ENCODE measurements at places on chromosomes 3 and 15.

- DNase-seq = peak; percentile 96
Observed at GRCh38 chr15:49831206-49831965, 210.5 kb downstream of the DTWD1 start.

GRCh38 chr15:26134812-26135211 is 271.7 kb upstream of the ATP10A start:
- DNase-seq = no peak

DNA sequence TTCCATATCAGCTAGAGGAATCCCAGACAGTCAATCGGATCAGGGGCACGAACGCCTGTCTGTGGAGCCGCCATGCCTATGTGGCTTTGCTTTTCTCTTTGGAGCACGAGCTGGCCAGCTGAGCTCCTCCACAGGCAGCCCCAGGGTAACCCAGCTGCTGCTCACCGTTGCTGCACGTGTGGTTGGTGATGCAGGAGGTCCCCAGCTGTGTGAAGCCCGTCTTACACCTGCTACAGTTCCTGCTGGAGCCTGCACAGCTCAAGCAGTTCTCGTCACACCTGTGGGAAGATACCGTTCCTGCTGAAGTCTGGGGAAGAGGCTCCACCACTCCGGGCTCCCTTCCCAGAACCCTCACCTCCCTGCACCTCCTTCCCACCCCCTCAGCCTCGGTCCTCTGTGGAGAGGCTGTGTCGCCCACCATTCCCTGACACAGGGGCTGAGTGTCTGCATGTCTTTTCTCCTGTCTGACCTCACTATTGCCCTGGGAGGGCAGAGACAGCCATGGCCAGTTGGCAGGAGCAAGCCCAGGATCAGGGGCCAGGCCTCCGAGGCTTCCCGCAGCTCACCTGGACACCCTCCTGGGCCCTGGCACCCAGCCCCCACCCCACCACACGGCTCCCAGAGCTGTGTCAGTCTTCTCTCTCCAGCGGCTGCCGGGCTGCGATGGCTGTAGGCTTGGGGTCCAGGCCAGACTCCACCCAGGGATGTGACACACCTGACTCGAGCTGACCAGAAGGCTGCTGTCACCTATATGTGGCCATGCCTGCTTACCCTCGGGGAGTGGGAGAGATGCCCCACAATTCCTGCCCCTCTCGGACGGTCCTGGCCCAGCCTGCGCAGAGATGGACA is 12.2 kb upstream of the SNRPA1 start:
- no peak for DNase-seq

GRCh38 chr15:40136470-40137302 is 24.2 kb upstream of the BUB1B start:
- no peak for DNase-seq

- peak; percentile 25 for DNase-seq
Observed at GRCh38 chr15:69081310-69082004, 67.0 kb downstream of the NOX5 start.

GRCh38 chr15:100372739-100373119 is 31.0 kb upstream of the ADAMTS17 start:
- DNase-seq = no peak

GRCh38 chr3:39750712-39751111 is 58.7 kb upstream of the MYRIP start:
- no peak for DNase-seq

GRCh38 chr15:62485170-62485720 is 320.2 kb upstream of the C2CD4B start:
- DNase-seq = no peak

DNA sequence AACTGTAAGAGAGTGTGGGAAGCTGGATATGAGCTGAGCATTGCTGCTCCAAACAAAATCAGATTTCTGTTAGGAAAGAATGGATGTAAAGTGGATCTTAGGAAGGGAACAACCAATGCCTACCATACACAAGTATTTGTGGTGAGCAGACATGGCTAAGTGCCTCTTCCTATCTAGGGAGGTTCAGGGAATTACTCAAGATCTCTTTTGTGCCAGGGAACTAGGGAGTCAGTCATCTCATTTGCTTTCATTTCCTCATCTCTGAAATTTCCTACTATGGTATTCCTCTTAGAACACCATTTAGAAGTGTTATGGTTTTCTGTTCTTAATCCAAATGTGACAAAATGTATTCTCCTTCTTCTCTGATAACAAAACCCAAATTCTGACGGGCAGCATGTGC is 396.5 kb downstream of the FHIT start:
- DNase-seq = no peak

DNA sequence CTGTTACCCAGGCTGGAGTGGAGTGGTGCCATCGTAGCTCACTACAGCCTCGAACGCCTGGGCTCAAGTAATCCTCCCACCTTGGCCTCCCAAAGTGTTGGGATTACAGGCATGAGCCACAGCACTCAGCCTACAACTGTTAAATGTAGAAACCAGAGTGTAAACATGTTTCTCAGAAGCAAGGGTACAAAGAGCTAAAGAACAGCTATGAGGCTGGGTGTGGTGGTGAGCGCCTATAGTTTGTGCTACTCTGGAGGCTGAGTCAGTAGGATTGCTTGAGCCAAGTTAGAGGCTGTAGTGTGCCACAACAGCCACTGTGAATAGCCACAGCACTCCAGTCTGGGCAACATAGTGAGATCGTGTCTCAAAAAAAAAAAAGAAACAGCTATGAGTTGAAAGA is 4.8 kb upstream of the MINDY2 start:
- no peak for DNase-seq

- DNase-seq = no peak
Observed at GRCh38 chr3:135862361-135862760, 103.2 kb upstream of the PPP2R3A start.
